Stimulated activated CD4-positive, alpha-beta T cell treated with anti-CD3 and anti-CD28 coated beads, TNF-alpha, amount 100 ng/mL, for 24 hours (primary cell): ENCODE measurements at places on chromosomes 5 and 9.

- DNase-seq, result no peak
Observed at GRCh38 chr9:38011991-38012390, 57.0 kb downstream of the SHB start.

GRCh38 chr9:114096041-114096511, 3.0 kb downstream of the KIF12 start:
- DNase-seq, result no peak

DNA sequence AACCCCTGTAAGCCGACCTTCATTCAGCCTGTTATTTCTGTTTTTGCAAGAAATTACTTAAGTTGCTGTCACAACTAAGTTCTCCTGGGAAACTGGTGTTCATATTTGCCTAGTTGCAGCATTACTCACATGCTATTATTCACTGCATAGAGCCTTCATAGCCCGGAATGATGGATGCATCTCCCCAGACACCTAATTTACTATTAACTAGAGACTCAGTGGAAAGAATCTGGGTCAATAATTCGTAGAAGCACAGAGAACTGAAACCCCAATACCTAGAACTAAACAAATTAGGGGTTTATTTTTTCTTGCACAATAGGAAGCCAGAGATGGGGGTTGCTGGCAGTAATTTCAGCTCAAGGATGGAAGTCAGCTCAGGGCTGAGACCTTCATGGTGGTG, 45.7 kb upstream of the FAM170A start:
- no peak for DNase-seq

- DNase-seq, result no peak
Observed at GRCh38 chr9:101727612-101728524, 10.6 kb downstream of the GRIN3A start.

DNA sequence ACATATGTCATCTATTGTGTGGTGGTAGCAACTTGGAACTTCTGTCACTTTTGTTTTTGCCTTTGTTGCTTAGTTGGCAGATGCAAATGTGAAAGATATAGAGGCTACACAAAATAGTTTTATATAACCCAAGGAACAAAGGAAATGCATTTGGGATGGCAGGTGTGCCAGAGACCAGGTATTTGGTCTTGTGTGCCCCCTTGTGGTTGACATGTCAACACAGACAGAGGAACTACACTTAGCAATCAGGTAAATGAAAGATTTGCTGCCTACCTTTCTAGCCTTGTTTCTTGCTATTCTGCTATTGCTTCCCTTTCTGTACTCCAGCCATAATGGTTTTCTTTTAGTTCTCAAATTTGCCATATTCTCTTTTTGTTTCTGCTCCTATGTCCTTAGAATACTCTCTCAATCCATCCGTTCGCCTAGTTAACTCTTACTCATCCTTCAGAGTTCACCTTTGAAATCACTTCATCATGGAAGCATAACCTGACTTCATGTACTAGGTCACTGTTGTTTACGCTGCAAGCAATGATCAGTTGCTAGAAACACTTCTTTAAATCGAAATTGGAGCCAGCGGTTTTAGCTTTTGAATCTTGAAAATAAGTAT, 119.5 kb downstream of the TRPM3 start:
- DNase-seq, result no peak

DNA sequence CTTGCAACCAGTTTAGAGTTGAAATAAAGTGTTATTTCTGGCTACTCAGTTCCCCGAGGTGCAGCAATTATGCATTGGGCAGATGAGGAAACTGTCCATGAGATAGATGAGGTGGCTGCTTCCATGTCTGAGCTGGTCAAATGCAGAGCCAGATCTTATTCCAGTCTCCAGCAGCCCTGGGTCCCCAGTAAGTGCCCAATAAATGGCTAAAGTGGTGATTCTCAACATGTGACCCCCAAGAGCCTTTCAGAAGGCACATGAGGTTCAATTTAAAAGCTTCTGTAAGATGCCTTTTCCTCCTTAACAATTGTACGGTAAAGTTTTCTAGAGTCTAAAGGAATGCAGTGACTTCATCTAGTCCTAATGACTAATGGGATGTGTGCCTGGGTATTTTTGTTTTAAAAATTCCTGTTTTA, 17.5 kb downstream of the ATOX1 start:
- no peak for DNase-seq
